ENCODE measurements at places on chromosomes 4 and X.

GRCh38 chr4:72505314-72505744 is 63.7 kb downstream of the ADAMTS3 start:
- peak; percentile 70 for DNase-seq

- DNase-seq: no peak
Measured at GRCh38 chr4:119172223-119172622, 36.6 kb downstream of the MYOZ2 start.

DNA sequence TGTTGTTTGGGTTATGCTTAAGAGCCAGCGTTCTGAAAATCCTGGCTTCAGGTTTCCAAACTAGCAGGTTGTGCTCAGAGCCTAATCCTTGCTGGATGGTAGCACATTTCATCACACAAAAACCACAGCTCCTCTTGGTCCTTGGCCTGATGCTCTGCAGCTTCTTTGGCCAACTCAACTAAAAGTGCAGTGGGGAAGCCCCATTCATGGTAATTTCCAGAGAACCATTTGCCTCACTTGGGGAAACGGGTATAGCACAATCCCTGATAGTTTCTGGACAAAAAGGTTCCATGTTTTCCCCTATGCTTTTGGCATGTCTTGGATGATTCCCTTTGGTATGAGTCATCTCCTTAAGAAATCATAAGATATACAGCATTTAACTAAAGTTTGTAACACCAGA is 78.7 kb downstream of the SYNPO2 start:
- DNase-seq: peak; percentile 13

- no peak for DNase-seq
Measured at GRCh38 chr4:83308672-83309071, 24.1 kb upstream of the COQ2 start.

DNA sequence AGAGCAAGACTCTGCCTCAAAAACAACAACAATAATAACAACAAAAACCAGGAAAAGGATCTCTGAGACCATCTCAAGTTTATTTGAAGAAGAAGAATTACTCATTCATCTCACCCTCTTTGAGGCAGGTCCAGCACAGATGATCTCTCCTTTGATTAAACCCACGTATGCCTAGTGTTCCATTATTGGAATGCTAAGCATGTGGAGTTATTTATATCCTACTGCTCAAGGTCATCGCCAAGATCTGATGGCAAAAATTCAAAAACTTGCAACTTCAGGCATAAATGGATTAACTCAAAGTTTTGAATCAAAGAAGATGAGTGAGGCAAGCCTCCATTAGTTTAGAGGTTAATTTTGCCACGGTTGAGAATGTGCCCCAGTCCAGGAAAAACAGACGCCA is 184.2 kb downstream of the DHRSX start:
- DNase-seq: no peak

GRCh38 chrX:125132274-125132673 is 187.4 kb upstream of the TEX13C start:
- DNase-seq: no peak

DNA sequence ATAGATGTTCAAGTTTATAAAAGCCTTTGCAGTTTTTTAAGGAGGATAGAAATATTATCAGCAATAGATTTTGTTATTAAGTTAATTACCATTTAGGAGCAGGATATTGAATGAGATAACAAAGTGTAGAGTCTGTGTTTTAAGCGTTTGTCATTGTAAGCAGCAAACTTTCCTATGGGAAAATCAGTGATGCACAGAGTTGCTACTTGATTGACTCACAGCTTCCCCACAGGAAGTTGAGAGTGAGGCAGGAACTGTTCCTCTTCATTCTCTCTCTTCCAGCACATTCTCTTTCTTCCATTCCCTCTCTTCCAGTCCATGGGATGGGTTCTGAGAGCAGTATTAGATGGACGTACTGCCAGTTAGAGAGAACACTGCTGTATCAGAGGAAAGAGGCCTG is 867.7 kb upstream of the AGA start:
- DNase-seq: no peak

GRCh38 chr4:157587681-157588423 is 367.3 kb downstream of the GRIA2 start:
- DNase-seq: no peak

GRCh38 chr4:25797136-25797535 is 65.7 kb downstream of the SEL1L3 start:
- DNase-seq: no peak

DNA sequence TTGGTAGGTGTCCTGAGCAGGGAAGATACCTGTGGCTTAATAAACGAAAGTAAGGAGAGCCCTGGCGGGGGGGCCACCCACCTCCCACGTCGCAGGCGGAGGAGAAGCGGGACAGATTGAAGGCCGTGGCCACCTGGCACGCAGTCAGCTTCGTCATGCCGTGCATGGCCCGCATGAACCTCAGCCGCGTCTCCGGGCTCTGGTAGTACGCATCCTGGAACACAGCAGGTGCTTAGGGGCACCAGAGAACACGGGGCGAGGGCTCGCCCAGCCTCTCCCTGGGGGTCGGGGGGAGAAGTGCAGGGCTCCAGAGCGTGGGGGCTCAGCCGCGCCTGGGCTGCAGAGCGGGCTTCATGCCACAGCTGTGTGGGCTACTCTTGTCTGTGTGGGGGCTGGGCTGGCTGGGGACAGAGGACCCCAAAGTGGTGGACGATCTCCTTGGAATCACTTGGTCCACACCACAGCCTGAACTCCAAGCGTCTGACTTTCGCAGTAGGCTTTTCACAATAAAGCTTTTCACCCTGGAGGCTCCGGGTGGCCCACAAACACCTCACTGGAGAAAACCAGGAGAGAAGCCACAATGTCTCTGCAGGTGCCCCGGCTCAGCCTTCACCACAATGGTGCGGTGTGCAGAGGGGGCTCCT is 27.1 kb upstream of the SLC25A6 start:
- DNase-seq: no peak
